Hepatocyte (in vitro differentiated cells): ENCODE measurements at places on chromosomes 12 and 14.

DNA sequence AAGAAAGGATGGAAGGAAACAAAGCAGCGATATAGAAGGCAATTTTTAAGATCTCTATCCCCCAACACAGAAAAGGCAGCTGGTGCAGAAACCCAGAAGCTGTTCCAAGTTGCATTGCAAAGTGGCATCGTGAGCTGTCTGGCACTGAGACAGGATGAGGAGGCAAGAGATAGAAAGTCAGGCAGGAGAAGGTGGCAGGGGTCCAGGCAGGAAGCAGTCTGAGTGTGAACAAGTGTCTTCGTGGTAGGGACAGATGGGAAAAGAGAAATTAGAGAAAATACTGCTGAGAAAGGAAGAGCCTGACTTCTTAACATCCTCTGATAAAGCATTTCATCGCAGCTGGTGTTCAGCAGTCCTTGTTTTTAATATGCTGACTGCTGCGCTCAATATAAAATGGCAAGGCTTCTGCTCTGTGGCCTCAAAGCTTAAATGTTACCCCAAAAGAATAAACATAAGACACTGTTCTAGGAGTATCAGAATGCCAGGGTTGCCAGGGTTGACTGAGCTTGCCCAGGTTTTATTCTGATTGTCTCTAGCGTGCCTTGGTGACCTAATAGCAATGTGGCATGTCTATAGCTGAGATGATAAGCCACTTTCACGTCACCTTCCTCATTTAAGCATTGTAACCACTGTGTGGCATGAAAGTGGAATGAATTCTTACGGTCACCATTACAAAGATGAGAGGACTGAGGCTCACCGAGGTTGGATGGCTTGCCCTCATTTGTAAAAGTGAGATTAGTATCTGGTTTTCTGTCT, 397.6 kb downstream of the NUAK1 start:
- H3K36me3 ChIP-seq, result no peaks in the 10 kb centered on the region
- no peak overlapping the region for H3K4me3 ChIP-seq
- peak; percentile 11 for DNase-seq
- no peaks in the 10 kb centered on the region for H3K27me3 ChIP-seq
- H3K4me1 ChIP-seq, result peaks cover 13% of the 10 kb centered on the region
- H3K27ac ChIP-seq, result no peak overlapping the region

GRCh38 chr14:29446971-29447370, 480.7 kb downstream of the PRKD1 start:
- no peak overlapping the region for H3K4me3 ChIP-seq
- H3K4me1 ChIP-seq, result no peaks in the 10 kb centered on the region
- H3K27ac ChIP-seq, result no peak overlapping the region
- no peak for DNase-seq
- H3K27me3 ChIP-seq, result no peaks in the 10 kb centered on the region
- H3K36me3 ChIP-seq, result no peaks in the 10 kb centered on the region

DNA sequence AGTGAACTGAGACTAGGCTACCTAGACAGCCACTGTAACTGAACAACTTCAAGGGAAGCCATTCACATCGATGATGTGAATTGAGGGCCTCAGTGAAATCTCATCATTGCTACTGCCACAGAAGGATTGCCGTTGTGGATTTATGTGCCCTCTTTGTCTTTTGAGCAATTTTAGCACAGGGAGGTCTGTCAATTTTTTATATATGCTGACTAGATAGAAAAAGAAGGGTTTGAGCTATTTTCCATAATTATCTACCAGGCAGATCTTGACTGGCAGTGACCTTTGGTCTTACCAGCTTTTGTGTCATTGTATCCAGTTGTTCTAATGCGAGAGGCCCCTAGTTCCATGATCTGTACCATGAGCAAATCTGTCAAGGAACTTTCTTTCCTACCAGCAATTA, 179.4 kb downstream of the ERC1 start:
- H3K4me1 ChIP-seq, result peaks cover 7% of the 10 kb centered on the region
- no peak overlapping the region for H3K27ac ChIP-seq
- DNase-seq, result no peak
- H3K4me3 ChIP-seq, result no peak overlapping the region
- H3K36me3 ChIP-seq, result no peaks in the 10 kb centered on the region

- DNase-seq, result no peak
- no peaks in the 10 kb centered on the region for H3K27me3 ChIP-seq
- H3K36me3 ChIP-seq, result no peaks in the 10 kb centered on the region
- no peaks in the 10 kb centered on the region for H3K4me1 ChIP-seq
- no peak overlapping the region for H3K4me3 ChIP-seq
- no peak overlapping the region for H3K27ac ChIP-seq
Observed at GRCh38 chr12:59500335-59500734, 95.5 kb upstream of the SLC16A7 start.

DNA sequence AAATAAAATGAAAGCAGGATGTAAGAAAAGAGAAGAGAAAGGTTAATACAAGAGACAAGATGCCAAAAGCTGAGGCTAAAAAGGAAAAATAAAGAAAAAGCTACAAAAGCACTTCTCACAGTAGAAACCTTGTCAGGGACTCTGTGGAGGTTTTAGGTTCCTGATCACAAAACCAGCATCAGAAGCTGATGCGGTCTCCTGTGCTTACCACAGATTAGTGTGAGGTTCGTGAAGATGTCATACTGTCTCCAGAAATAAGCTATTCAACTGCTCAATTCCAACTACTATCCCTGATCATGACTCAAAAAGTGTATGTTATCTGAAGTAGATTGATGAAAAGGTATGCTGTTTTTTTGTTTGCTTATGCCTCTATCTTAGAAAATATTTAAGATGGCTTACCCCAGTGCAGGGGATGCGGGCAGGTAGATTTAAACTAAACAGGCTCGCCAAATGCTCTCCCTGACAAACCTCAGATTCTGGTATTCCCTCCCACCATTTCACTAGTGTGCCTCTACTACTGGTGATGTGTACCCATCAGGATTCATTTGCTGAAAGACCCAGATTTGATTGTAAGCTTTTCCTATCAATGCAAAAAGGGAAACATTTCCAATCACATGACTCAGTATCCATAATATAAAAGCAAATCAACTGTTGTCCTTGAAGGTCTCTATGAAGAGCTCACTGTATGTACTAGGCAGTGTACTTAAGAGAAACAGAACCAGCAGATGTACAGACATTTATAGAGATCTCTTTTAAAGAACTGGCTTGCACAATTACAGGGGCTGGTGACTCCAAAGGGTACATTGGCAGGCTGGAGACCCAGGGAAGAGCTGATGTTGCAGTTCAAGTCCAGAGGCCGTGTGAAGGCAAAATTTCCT, 169.5 kb upstream of the FOXN3 start:
- H3K27ac ChIP-seq, result no peak overlapping the region
- H3K4me3 ChIP-seq, result no peak overlapping the region
- H3K27me3 ChIP-seq, result no peaks in the 10 kb centered on the region
- no peak for DNase-seq
- no peaks in the 10 kb centered on the region for H3K4me1 ChIP-seq

GRCh38 chr14:37480446-37481290, 114.4 kb downstream of the FOXA1 start:
- DNase-seq, result no peak
- no peaks in the 10 kb centered on the region for H3K27me3 ChIP-seq
- no peak overlapping the region for H3K4me3 ChIP-seq
- H3K4me1 ChIP-seq, result no peaks in the 10 kb centered on the region
- no peak overlapping the region for H3K27ac ChIP-seq

DNA sequence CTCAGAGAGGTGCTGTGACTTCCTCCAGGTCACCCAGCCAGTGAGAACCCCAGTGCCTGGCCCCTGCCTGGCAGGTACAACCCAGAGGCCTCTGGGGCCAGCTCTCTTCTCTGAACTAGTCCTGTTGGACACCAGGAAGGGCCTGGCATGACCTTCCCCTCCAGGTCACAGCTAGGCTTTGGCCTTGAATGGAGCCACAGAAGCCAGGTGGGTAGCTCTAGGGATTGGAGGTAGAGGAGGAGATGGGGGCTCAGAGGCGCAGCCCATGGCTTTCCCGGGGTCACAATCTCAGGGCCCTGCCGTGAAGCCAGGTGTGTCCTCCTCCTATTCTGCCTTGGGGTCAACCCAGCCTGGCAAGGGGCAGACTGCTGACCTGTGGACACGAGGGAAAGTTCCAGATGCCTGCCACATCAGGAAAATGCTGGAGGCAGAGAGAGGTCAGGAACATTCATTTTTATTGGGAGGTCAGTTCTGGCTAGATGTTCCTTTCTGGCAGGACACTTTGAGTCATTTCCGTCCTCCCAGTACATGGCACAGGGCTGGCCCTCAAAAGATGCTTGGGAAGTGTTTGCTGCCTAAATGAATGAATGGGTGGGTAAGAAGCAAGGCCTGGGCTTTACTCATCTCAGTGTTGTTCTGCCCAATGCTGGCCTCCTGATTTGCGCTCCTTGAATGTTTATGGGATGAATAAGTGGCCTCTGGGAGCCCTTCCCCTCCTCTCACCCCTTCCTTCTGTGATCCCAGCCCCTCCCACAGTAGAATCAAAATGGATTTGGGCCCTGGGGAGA, 25.4 kb downstream of the FAM222A start:
- peaks cover 45% of the 10 kb centered on the region for H3K4me1 ChIP-seq
- no peak for DNase-seq
- no peak overlapping the region for H3K27ac ChIP-seq
- no peaks in the 10 kb centered on the region for H3K27me3 ChIP-seq
- H3K4me3 ChIP-seq, result no peak overlapping the region

GRCh38 chr12:3119756-3120601, 42.8 kb downstream of the TSPAN9 start:
- peaks cover 5% of the 10 kb centered on the region for H3K4me1 ChIP-seq
- H3K4me3 ChIP-seq, result no peak overlapping the region
- no peaks in the 10 kb centered on the region for H3K36me3 ChIP-seq
- peak overlapping the region; percentile 70 for H3K27ac ChIP-seq

GRCh38 chr12:28543021-28543890, 353.0 kb downstream of the CCDC91 start:
- H3K4me3 ChIP-seq, result no peak overlapping the region
- no peaks in the 10 kb centered on the region for H3K36me3 ChIP-seq
- H3K27me3 ChIP-seq, result no peaks in the 10 kb centered on the region
- H3K4me1 ChIP-seq, result no peaks in the 10 kb centered on the region

GRCh38 chr14:57928732-57929131, 62.8 kb upstream of the SLC35F4 start:
- H3K27ac ChIP-seq, result no peak overlapping the region
- no peaks in the 10 kb centered on the region for H3K36me3 ChIP-seq
- no peaks in the 10 kb centered on the region for H3K27me3 ChIP-seq
- no peaks in the 10 kb centered on the region for H3K4me1 ChIP-seq
- DNase-seq, result no peak

GRCh38 chr12:21576431-21576830, 28.2 kb downstream of the GYS2 start:
- H3K27me3 ChIP-seq, result no peaks in the 10 kb centered on the region
- no peaks in the 10 kb centered on the region for H3K4me1 ChIP-seq
- no peak overlapping the region for H3K27ac ChIP-seq
- DNase-seq, result no peak
- no peaks in the 10 kb centered on the region for H3K36me3 ChIP-seq

DNA sequence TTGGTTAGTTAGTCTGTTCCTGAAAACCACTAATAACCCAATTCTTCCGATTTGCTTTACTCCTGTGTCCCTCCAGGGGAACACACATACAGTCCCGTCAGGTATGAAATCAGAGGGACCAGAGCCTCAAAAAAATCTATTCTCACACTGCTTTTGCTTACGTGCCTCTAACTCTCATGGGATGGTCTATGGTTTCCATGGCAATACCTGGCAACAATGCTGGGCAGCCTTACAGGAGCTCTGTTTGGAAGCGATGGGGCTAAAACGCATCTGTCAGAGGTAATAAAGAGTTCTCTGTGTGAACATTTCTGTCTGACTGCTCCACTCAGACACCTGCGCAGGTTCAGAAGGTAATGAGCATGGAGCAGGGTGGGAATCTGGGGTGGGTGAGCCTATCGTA, 376.2 kb downstream of the GXYLT1 start:
- H3K36me3 ChIP-seq, result no peaks in the 10 kb centered on the region
- H3K4me1 ChIP-seq, result no peaks in the 10 kb centered on the region
- no peaks in the 10 kb centered on the region for H3K27me3 ChIP-seq

DNA sequence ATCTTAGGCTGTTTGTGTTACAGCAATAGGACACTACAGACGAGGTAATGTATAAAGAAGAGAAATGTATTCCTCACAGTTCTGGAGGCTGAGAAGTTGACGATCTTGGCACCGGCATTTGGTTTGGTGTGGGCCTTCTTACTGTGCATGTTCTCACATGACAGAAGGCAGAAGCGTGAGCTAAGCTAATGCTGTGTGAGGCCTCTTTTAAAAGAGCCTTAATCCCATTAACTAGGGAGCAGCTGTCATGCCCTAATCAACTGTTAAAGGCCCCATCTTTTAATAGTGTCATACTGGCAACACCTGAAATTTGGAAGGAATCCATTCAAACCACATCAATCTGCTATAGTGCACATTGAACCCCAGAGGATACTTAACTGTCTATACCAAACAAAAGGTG, 992.9 kb downstream of the GALC start:
- H3K4me3 ChIP-seq, result no peak overlapping the region
- no peak for DNase-seq
- no peak overlapping the region for H3K27ac ChIP-seq
- H3K36me3 ChIP-seq, result no peaks in the 10 kb centered on the region

GRCh38 chr14:71720978-71721624, 211.1 kb upstream of the RGS6 start:
- no peaks in the 10 kb centered on the region for H3K27me3 ChIP-seq
- no peaks in the 10 kb centered on the region for H3K4me1 ChIP-seq
- DNase-seq, result peak; percentile 63
- H3K4me3 ChIP-seq, result no peak overlapping the region
- H3K36me3 ChIP-seq, result no peaks in the 10 kb centered on the region
- no peak overlapping the region for H3K27ac ChIP-seq

GRCh38 chr12:2696136-2696535, 98.6 kb upstream of the FKBP4 start:
- H3K27me3 ChIP-seq, result peaks cover 6% of the 10 kb centered on the region
- no peak for DNase-seq
- no peak overlapping the region for H3K4me3 ChIP-seq
- no peaks in the 10 kb centered on the region for H3K36me3 ChIP-seq
- H3K27ac ChIP-seq, result no peak overlapping the region

GRCh38 chr14:69979882-69980281, 100.7 kb downstream of the SMOC1 start:
- no peaks in the 10 kb centered on the region for H3K36me3 ChIP-seq
- H3K4me3 ChIP-seq, result no peak overlapping the region
- DNase-seq, result no peak
- H3K4me1 ChIP-seq, result peaks cover 16% of the 10 kb centered on the region

GRCh38 chr14:78479127-78479780, 309.1 kb downstream of the NRXN3 start:
- DNase-seq, result no peak
- no peak overlapping the region for H3K27ac ChIP-seq
- no peaks in the 10 kb centered on the region for H3K36me3 ChIP-seq
- H3K4me1 ChIP-seq, result no peaks in the 10 kb centered on the region
